Endothelial cell of umbilical vein (primary cell): ENCODE measurements at places on chromosomes 4 and X. TPM values are rescaled to one million over a fixed set of nuclear protein-coding genes. Genes with fewer than 3 reads are reported as not detected.
A peak's percentile ranks its signal among the peaks of the same experiment; 100 is the strongest.

DNA sequence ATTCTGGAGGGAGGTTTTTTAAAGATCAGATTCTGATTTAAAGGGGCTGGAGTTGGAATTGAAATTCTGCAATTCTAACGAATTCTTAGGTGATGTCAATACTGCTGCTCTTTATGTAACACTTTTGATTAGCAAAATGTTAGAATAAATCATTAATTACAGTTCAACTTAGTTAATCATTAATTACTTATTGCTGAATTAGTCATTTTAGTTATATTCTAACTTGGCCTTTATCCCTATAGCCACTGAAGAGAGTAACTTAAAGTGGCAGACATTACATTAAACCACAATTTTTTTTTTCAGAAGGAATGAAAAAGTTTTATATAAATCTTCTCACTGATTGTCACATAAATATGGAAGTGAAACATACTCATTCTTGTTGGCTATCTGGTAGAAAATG lies 206.6 kb upstream of the ITM2A start:
- H3K27ac ChIP-seq = no peak overlapping the region
- H3K36me3 ChIP-seq = no peaks in the 10 kb centered on the region
- no peak overlapping the region for H3K4me3 ChIP-seq
- H3K27me3 ChIP-seq = no peaks in the 10 kb centered on the region
- no peak for DNase-seq

DNA sequence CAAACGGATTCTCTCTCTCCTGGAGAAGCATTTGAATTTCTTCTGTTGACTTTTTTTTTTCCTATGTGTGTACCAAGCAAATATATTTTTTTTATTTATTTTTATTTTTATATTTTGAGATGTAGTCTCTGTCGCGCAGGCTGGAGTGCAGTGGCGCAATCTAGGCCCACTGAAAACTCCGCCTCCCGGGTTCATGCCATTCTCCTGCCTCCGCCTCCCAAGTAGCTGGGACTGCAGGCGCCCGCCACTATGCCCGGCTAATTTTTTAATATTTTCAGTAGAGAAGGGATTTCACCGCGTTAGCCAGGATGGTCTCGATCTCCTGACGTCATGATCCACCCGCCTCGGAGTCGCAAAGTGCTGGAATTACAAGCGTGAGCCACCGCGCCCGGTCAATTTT lies 549.5 kb upstream of the GNPDA2 start:
- H3K27ac ChIP-seq = no peak overlapping the region
- no peak for DNase-seq
- H3K4me3 ChIP-seq = no peak overlapping the region
- H3K27me3 ChIP-seq = no peaks in the 10 kb centered on the region

Gene MAMLD1
- total RNA-seq = 5.6 and 5.7 TPM in 2 replicates

DNA sequence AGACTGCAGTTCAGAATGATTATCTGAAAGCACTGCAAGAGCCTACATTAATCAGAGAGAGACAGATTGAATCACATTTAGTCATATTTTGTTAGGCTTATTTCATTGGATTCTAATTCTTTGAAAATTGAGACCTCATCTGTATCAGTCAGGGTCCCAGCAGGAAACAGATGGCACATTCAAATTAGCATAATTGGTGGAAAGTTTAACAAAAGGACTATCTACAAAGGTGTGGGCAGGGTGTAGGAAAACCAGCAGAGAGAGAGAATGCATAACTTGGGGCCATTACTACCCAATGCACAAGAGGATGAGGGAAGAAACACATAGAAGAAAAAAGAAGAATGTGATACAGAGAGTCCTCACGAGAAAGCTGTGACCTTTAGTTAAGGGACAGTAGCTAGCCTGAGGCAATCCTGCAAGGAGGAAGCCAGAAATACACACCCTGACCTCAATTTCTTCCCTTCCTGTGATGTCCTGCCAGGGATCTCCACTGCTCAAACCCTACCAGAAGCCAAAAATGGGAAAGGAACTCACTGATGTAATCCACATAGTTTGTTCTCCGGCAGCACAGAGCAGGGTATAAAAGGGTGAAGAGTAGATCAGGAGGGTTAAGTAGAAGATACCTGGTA lies 17.7 kb upstream of the XKRX start:
- H3K4me3 ChIP-seq = no peak overlapping the region
- H3K27ac ChIP-seq = no peak overlapping the region
- H3K4me1 ChIP-seq = no peaks in the 10 kb centered on the region
- DNase-seq = no peak
- no peaks in the 10 kb centered on the region for H3K36me3 ChIP-seq

DNA sequence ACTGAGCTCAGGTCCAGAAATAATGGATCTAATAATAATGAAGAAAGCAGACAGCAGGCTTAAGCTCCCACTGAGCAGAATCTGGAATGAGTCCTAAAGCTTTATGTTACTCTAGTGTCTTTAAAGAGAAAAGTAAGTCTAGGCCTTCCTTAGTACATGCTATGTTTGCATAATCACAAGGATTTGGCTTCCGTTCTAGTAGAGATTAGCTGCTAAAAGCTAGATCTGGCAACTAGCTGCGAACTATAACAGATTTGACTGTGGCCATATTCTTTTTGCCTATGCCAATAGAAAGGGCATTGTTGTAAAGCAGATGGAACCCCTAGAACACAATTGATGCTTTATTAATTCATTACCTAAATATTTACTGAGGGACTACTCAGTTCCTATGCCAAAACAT lies 19.0 kb downstream of the COX7B2 start:
- no peaks in the 10 kb centered on the region for H3K36me3 ChIP-seq
- H3K4me1 ChIP-seq = no peaks in the 10 kb centered on the region
- DNase-seq = no peak
- H3K27ac ChIP-seq = no peak overlapping the region
- no peak overlapping the region for H3K4me3 ChIP-seq

GRCh38 chrX:132088864-132089263 lies 39.0 kb downstream of the FRMD7 start:
- no peak overlapping the region for H3K27ac ChIP-seq
- H3K4me3 ChIP-seq = no peak overlapping the region
- DNase-seq = no peak
- H3K4me1 ChIP-seq = peaks cover 14% of the 10 kb centered on the region

Gene QRFPR
- total RNA-seq = not detected in 2 replicates

Gene OTC
- not detected in 2 replicates for total RNA-seq

DNA sequence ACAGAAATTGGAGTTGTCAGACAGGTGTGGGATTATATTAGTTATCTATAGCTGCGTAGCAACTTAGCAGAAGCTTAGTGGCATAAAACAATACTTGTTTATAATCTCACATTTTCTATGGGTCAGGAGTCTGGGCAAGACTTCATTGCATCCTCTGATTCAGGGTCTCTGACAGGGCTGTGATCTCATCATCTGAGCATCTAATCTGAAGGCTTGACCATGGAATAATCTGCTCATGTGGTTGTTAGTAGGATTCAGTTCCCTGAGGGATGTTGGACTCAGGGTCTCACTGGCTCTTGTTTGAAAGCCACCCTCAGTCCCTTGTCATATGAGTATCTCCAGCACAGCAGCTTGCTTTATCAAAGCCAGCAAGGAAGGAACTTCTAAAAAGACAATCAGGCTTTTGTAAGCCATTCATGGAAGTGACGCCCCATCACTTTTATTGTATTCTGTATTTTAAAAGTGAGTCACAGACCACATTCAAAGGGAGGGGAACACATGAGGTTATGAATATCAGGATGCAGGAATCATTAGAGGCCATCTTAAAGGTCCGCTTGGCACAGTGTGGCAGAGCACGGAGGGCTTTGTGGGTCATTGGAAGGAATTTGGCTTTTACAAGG lies 37.2 kb upstream of the FAM9B start:
- H3K36me3 ChIP-seq = no peaks in the 10 kb centered on the region
- peaks cover 3% of the 10 kb centered on the region for H3K4me1 ChIP-seq
- peak; percentile 5 for DNase-seq
- no peak overlapping the region for H3K27ac ChIP-seq

Gene BTK
- 0.13 TPM in 1 of 2 replicates, not detected in the other for total RNA-seq

GRCh38 chr4:158782551-158783360 lies 13.9 kb downstream of the FNIP2 start:
- H3K4me1 ChIP-seq = peaks cover 39% of the 10 kb centered on the region
- peak; percentile 54 for DNase-seq
- no peaks in the 10 kb centered on the region for H3K27me3 ChIP-seq
- H3K4me3 ChIP-seq = no peak overlapping the region
- no peaks in the 10 kb centered on the region for H3K36me3 ChIP-seq

- H3K4me3 ChIP-seq = no peak overlapping the region
- DNase-seq = no peak
- no peaks in the 10 kb centered on the region for H3K27me3 ChIP-seq
- H3K4me1 ChIP-seq = no peaks in the 10 kb centered on the region
Measured at GRCh38 chr4:105273230-105273629, 126.6 kb downstream of the TET2 start.

DNA sequence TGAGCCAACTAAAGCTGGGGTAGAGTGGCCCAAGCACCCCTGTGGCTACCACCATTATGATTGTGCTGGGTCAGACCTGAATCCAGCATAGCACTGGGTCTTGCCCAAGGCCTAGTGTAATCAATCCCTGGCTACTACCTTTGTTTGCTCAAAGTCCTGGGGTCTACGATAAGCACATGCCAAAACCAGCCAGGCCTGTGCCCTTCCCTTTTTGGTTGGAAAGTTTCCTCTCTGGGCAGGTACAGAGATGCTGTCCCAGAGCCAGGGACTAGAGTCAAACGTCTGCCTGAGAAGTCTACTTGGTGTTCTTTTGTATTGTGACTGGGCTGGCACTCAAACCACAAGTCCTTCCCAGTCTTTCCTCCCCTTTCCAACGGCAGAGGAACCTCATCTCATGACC lies 371.5 kb upstream of the MAGEC2 start:
- no peaks in the 10 kb centered on the region for H3K36me3 ChIP-seq
- H3K27me3 ChIP-seq = no peaks in the 10 kb centered on the region
- H3K4me1 ChIP-seq = no peaks in the 10 kb centered on the region
- no peak overlapping the region for H3K4me3 ChIP-seq

Gene RAI2
- total RNA-seq = 0.25 and 0.91 TPM in 2 replicates

DNA sequence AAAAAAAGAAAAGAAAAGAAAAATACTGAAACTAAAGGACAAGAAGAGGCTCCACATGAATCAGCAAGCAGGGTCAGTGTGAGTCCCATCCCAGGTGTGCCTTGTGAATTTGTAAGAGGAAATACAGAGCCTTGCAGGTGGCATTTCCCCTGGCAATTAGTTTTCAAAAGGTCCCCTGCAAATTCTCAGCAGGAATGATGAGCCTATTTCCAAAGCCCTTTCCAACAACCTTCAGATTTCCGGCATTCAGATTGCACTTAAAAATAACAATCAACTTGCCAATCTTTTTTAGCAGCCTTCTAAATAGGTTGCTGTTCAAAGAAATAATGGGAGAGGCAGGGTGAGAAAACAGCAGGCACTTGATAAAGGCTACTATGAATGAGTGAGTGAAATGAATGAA lies 66.4 kb upstream of the OR13H1 start:
- no peak overlapping the region for H3K27ac ChIP-seq
- no peak for DNase-seq
- no peaks in the 10 kb centered on the region for H3K27me3 ChIP-seq

GRCh38 chr4:59994118-59994517 lies 1206.0 kb upstream of the ADGRL3 start:
- H3K27me3 ChIP-seq = no peaks in the 10 kb centered on the region
- no peak overlapping the region for H3K4me3 ChIP-seq
- H3K4me1 ChIP-seq = no peaks in the 10 kb centered on the region

Gene F11
- total RNA-seq = not detected in 2 replicates

- no peaks in the 10 kb centered on the region for H3K27me3 ChIP-seq
- DNase-seq = no peak
- no peaks in the 10 kb centered on the region for H3K4me1 ChIP-seq
- H3K27ac ChIP-seq = no peak overlapping the region
- no peaks in the 10 kb centered on the region for H3K36me3 ChIP-seq
Measured at GRCh38 chr4:75040703-75041102, 107.8 kb downstream of the PARM1 start.

Gene GAGE13
- total RNA-seq = not detected in 2 replicates

- H3K4me3 ChIP-seq = no peak overlapping the region
- H3K27me3 ChIP-seq = no peaks in the 10 kb centered on the region
- H3K4me1 ChIP-seq = no peaks in the 10 kb centered on the region
- DNase-seq = no peak
- no peak overlapping the region for H3K27ac ChIP-seq
Measured at GRCh38 chr4:20754036-20754435, 53.8 kb downstream of the PACRGL start.

Gene REPS2
- total RNA-seq = 2.6 and 4.9 TPM in 2 replicates

Gene ASB9
- total RNA-seq = 5.6 and 7.6 TPM in 2 replicates

- no peak for DNase-seq
- H3K27me3 ChIP-seq = peaks cover 7% of the 10 kb centered on the region
- no peaks in the 10 kb centered on the region for H3K4me1 ChIP-seq
- no peak overlapping the region for H3K4me3 ChIP-seq
- H3K27ac ChIP-seq = no peak overlapping the region
Measured at GRCh38 chrX:16039834-16040233, 83.5 kb upstream of the GRPR start.

DNA sequence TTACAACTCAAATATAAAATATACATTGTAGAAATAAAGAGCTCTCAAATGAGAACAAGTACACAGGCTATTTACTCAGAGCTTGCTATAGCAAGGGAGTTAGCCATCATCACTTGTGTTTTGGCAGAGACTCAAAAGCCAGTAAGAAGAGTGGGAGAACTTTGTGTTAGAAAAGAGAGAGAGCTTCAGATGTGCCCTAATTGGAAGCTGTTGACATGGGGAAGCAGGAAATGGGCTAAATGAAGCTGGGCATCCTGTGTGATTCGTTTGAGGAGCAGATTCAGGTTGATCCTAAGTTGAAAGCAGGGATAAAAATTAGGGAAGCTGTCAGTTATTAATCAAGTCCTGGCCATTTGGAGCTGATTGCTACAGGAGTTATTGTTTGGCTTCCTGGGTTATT lies 207.4 kb upstream of the MAOA start:
- H3K36me3 ChIP-seq = no peaks in the 10 kb centered on the region
- no peak for DNase-seq
- no peak overlapping the region for H3K4me3 ChIP-seq
- H3K27ac ChIP-seq = no peak overlapping the region
- H3K27me3 ChIP-seq = no peaks in the 10 kb centered on the region

Gene FRG2
- not detected in 2 replicates for total RNA-seq

Gene ARAF
- total RNA-seq = 58.6 and 62.7 TPM in 2 replicates

DNA sequence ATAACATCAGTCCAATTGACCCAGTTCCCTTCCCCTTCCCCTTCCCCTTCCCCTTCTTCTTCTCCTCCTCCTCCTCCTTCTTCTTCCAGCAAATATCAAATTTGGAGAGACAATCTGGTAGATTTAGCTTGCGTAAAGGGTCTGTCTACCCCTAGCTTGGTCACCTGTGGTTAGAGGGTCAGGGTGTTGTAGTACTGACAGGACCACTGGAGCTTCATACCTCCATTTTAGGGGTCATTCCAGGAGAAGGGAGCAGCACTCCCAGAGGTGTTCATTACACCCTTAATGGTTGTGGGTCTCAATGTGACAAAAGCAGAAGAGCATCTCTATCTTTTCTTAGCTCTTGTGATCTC lies 3.7 kb upstream of the FGB start:
- H3K27ac ChIP-seq = no peak overlapping the region
- H3K4me3 ChIP-seq = no peak overlapping the region
- no peak for DNase-seq
- H3K36me3 ChIP-seq = no peaks in the 10 kb centered on the region
- H3K4me1 ChIP-seq = no peaks in the 10 kb centered on the region

Gene CFAP47
- total RNA-seq = not detected in 2 replicates
